ENCODE measurements at places on chromosomes 7 and 10.
A peak's percentile ranks its signal among the peaks of the same experiment; 100 is the strongest.

- DNase-seq: no peak
Measured at GRCh38 chr10:121567569-121567968, 30.7 kb downstream of the FGFR2 start.

DNA sequence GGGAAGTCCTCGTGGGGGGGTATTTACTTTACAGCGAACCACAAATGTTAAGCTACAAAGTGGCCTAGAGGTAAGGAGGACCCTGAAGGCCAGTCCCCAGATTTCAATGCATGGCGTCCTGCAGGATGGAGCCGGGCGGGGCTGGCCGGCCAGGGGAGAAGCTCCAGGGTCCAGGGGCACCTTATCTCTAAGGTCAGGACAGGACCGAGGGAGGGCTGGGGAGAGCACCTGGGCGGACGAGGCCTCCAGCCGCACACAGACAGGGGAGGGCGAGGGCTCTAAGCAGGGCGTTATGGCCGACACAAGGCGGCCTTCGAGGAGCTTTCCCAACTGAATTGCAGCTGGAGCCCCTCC lies 96.4 kb upstream of the DIP2C start:
- no peak for DNase-seq

- DNase-seq: no peak
Measured at GRCh38 chr10:60086862-60087261, 180.5 kb upstream of the CCDC6 start.

DNA sequence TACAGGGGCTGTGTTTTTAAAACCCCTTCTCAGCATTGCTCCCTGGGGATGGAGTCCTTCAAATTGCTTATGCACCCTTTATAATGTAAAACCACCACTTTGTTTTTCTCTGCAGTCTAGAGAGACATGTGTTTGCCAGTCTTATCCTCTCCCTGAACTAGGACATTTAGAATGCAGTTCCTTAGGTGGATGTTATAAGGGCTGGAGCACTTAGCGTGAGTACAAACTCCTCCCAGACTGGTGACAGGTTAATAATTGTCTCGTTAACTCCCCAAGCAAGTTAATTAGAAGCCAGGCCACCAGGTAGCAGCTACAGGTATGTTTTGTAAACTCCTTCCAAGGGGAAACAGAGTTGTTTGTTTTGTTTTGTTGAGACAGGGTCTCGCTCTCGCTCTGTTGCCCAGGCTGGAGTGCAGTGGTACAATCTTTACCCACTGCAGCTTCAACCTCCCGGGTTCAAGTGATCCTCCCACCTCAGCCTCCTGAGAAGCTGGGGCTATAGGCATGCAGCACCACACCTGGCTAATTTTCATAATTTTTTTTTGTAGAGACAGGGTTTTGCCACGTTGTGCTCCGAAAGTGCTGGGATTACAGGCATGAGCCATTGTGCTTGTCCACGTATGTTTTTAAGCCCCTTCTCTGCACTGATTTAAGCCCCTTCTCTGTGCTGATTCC lies 100.2 kb downstream of the FAM107B start:
- no peak for DNase-seq

DNA sequence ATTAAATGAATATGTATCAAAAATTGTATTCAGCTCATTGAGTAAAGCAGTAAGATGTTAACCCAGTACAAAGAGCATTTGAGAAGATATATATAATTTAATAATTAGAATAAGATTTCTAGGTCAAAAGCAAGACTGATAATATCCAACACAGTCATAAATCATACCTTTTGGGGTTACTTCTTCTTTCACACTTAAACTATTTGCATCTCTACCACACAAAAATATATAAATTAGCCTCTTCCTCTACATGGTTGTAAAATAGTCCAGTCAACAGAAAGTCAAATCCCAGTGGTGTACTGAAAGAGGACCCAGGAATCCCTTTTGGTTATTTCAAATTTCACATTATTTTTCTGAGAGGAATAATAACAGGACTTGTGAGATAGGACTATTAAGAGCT lies 204.6 kb upstream of the INHBA start:
- no peak for DNase-seq

- no peak for DNase-seq
Measured at GRCh38 chr10:13939391-13939790, 352.6 kb downstream of the PRPF18 start.

DNA sequence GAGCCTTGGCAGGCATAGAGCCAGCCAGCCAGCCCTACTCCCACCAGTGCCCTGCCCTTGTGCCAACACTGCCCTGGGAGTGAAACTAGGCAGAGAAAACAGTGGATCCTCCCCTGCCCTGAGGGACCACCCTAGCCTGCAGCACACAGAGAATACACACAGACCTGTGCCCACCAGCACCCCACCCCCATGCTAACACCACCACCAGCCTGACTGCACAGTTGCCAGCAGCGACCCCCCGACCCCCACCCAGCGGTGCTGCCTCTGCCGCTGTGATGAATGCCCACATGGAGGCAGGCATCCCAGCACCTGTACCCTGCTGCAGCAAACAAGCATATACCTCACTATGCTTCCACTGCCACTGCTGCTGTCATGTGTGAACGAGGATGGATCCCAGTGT lies 9.4 kb upstream of the MIOS start:
- no peak for DNase-seq

- DNase-seq: no peak
Measured at GRCh38 chr7:101162551-101163278, 2.7 kb downstream of the VGF start.

DNA sequence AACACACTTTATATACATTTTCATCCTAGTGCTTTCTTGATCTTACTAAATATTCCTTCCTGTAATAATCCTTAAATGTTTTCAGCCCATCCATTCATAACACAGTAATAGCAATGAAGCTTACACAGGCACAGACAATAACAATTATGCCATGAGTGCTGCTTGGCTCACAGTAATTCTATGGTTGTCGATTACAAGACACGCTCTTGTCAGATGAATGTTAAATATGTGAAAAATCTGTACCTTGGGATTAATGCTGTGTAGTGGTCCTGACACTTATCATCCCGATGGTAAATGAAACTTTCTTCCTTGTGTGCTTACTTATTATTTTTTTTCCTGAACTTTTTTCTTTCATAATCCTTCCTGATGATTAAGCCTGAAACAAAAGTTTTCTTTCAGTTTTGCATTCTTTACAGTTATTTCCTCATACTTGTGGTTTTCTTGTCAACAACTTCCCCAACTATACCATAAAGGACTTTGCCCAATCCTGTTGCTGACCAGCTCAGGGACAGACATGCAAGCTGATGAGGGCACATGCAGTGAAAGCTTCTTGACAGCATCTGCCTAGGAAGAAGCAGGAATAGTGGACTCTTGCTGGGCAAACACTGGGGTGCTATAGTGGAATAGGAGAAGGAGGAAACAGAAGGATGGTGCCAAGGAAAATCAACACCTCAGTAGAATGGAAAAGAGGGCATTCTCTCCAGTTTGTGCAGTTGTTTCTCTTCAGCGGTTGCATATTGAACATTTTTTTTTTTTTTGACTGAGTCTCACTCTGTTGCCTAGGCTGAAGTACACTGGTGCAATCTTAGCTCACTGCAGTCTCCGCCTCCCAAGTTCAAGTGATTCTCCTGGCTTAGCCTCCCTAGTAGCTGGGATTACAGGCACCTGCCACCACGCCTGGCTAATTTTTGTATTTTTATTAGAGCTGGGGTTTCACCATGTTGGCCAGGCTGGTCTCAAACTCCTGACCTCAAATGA lies 6.7 kb upstream of the MGAM2 start:
- DNase-seq: peak; percentile 32

GRCh38 chr10:12781976-12782375 lies 219.5 kb downstream of the CCDC3 start:
- no peak for DNase-seq

GRCh38 chr10:124039483-124040013 lies 53.9 kb downstream of the CHST15 start:
- DNase-seq: no peak

GRCh38 chr7:132650498-132650897 lies 74.2 kb upstream of the PLXNA4 start:
- DNase-seq: no peak

DNA sequence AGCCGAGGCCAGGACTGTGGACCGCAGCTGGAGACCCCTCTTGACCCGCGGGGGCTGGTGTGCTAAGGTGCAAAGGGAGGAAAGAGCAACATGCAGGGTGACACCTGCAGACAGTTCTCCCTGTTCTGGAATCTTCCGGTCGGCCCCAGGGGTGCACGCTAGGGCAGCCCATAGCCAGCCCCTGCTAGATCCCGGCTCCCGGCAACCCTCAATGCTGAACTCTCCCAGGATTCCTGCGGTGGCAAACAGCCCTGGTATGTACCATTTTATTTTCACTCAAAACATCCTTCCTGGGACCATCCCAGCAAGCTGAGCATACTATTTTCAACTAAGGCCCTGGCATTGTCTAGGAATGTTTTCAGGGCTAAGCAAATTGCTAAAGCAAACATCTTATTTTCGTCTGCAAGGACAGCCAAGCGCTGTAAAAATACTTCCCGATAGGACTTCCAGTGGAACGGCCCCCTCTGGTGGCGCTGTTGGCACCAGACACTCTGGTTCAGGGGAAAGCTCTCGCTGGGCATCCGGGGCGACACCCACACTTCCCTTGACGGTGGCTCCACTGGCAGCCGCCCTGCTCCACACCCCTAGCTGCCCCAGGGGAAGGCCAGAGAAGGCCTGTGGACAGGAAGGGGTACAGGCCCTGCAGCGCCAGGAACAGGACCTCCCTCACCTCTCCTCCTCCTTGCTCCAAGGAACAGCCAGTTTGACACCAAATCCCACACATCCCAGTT lies 99.4 kb downstream of the CTBP2 start:
- peak; percentile 52 for DNase-seq

- no peak for DNase-seq
Measured at GRCh38 chr10:60877061-60877776, 66.8 kb downstream of the RHOBTB1 start.

- peak; percentile 94 for DNase-seq
Measured at GRCh38 chr7:41955893-41956675, 253.2 kb upstream of the INHBA start.

DNA sequence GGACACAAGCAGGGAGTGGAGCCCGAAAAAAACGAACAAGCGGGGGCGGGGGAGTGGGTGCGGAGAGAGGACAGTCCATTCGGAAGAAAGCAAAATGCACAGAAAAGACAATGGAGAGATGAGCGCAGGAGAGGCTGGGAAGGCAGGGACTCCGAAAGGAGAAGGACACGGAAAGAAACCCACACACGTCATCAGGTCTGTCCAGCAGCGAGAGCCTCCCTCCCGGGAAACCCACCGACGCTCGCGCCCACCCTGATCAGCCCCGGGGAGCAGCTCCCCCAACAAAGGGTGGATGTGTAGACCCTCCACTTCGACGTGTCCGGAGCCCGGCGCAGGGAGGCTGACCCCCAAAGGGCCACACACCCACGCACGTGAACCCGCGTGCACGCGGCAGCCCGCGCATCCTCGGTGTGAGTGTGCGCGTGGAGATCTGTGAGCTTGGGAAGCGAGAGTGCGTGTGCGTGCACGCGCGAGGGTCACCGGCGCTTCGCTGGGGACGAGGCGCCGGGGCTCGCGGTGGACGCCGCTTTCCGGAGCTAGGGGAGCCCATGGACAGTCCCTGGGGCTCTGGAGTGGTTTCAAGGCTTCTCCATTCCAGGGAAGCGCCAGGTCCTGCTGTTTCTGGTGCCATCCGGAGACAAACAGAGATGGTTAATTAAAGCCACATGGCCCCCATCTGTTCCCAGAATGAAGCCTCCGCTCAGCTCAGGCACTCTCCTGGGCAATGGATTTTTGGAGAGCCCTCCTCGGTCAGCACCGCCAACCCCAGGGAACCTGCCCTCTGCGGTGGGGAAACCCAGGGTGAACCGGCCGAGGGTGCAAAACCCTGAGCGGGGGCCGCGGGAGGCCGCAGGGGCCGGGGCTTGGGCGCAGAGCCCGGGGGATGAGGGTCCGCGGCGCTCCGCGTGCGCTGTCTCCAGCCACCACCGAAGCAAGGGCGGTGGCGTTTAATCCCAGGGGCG lies 916 bp downstream of the LAMB1 start:
- DNase-seq: no peak

DNA sequence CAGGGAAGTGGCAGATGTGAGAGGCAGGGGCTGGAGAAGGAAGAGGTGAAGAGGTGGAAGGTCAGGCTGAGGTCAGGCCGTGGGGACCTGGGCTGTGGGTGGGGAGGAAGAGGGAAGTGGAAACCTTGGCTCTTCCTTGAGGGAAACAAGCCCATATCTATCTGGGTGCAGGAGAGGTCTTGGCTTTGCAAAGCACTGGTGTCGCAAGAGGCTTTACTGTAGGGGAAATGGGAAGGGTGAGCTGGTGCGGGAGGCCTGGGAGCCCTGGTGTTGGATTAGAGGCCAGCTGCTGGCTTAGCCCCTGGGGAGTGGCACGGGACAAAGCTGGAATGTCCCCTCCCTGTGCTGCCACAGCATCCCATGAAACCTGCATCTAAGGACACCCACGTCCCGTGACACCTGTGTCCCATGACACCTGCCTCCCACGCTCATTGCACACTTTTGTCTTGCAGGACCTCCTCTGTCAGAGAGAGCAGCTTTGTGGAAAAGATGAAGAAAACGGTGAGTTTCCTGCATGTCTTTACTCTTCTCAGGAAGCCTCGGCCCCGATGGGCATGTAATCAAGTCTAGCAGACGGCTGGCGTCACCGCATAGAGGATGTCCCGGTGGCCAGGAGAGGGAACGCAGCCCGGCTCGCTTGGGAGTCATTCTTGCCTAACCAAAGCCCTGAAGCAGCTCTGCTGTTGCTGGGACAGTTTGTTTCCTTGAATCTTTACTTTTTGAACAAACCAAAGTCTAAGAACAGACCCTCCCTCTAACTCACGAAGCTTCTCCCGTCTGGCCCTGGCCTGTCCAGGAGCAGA lies 22.2 kb downstream of the TMEM120A start:
- no peak for DNase-seq

DNA sequence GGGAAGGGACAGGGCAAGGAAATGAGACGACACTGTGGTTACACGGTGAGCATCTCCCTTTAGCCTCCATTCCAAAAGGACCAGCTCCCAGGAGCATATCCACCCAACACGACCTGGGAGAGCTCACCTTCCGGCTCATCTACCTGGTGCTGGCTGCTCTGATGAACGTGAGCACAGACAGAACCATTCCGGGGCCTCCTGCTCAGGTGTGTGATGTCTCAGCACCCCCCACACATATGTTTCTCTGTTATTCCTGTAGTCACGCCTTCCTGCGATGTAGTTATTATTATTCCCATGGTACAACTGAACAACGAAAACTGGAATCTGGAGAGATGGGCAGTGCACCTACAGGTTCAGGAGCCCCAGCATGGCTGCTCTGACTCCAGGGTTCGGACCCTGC lies 20.5 kb upstream of the GPR26 start:
- DNase-seq: no peak

DNA sequence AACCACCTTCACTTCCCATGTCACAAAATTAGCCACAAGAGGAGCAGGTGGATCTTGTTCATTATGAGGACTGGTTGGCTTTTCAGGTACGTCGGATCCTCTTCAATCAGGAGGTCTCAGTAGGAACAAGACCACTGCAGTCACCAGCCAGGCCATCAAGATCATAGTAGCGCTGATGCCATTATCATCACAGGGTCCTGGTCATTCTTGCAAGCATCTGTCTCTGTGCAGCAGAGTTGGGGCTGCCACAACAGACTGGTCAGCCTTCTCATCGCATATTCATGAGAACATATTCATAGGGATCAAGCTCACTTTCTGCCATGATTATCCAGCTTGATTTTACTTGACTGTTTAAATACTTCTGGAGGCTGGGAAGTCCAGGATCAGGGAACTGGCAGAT lies 67.1 kb downstream of the ADCYAP1R1 start:
- DNase-seq: no peak

- DNase-seq: no peak
Measured at GRCh38 chr7:156466272-156466671, 174.3 kb upstream of the RNF32 start.

GRCh38 chr10:114611617-114612016 lies 46.5 kb downstream of the ABLIM1 start:
- DNase-seq: no peak
